ENCODE measurements at places on chromosomes 13 and 19.

DNA sequence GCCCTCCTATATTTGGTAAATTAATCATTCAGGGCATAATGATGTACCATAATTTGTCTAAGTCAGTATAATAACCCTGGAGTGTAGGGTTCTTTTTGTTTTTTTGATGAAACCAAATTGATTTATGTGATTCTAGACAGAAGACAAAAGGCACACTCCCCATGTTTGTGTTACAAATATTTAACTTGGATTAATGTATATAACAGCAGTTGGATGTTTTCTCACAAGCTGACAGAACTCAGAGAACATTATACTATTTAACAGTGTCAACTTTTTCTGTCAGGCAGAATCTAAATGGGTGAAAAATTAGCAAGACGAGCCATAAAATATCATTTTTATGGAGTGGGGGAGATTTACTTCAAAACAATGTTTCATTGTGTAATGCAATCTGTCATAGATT lies 15.2 kb downstream of the CBY2 start:
- no peak for DNase-seq

DNA sequence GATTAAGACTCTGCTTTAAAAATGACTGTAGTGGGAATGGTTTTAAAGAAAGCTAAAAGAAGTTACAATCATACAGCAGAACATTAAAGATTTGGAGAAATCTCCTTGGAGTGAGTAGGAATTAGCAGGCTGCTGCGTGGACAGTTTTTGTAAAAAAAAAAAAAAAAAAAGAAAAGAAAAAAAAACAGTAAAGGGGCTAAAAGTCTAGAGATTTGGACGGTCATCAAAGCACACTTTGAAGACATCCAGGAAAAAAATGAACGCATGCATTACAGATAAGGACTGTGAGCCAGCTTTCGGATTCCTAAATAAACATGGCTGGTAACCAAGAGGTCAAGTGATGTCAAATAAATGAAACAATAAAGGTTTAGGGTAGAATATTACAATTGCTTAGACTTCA lies 1700.6 kb downstream of the PCDH9 start:
- no peak for DNase-seq

DNA sequence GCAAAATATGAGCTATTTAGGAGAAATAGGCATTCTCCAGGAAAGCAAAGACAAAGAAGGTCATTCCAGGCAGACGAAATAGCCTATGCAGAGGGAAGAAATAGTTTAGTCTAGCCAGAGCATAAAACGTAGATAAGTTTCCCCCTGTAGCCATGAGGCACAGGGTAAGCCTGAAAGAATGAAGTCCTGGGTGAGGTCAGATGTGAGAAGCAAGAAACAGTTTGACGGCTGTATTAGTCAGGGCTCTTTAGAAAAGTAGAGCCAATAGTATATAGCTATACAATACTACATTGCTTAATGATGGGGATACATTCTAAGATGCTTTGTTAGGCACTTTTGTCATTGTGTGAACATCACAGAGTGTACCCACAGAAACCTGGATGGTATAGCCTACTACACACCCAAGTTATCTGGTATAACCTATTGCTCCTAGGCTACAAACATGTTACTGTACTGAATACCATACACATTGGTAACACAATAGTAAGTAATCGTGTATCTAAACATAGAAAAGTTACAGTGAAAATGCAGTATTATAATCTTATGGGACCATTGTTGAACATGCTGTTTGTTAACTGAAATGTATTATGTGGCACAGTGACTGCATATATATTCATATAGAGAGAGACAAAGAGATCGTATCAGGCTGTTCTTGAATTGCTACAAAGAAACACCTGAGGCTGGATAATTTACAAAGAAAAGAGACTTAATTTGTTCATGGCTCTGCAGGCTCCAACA lies 59.3 kb upstream of the WDFY2 start:
- DNase-seq: no peak

GRCh38 chr19:10293637-10294367 lies 4.0 kb downstream of the ICAM5 start:
- DNase-seq: no peak

DNA sequence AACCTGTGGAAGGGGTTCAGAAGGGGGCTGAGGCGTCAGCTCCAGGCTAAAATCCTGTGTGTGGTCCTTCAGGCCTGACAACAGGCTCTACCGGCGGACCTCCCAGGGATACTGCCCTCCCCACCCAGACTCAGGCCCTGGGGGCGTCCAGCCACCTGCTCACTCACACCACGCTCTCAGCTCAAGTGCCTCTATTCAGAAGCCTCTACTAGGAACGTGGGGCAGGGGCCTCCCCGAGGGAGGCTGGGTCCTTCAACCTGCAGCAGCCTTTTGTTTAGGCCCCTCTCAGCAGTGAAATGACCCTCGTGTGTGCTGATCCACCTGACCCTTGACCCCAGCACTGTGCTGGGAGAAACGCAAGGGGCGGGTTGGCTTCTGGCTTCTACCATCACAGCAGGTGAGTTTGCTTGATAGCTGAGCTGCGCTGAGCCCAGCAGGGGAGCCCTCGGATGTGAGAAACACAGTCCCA lies 10.6 kb downstream of the PLPP2 start:
- no peak for DNase-seq

DNA sequence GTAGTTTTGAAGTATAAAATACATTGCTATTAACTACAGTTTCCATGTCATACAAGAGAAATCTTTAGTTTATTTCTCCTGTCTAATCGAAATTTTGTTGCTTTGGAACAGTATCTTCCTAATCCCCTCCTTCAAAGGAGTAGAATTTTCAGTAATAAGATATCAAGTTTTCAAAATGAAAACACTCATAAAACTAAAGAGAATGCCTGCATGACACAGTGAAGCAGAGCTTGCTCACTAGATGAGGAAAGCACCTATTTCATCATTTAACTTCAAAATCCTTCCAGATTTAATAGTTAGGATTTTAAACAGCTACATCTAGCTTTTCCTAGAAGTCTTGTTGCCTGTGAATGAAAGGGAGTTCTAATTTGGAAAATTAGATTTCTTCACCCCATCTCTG lies 80.8 kb downstream of the TNFSF11 start:
- DNase-seq: no peak

GRCh38 chr19:1407528-1408299 lies at the start of gene DAZAP1:
TSS of gene DAZAP1 (plus strand) at chr19:1407586. CDS start at chr19:1407774, 188 bp downstream.
- peak; percentile 48 for DNase-seq

- no peak for DNase-seq
These were observed 139.6 kb downstream of the CACNA1A start for GRCh38 chr19:13366529-13367143.

- DNase-seq: no peak
These were observed 23.0 kb upstream of the LAMP1 start for GRCh38 chr13:113273851-113274590.

GRCh38 chr19:29278716-29279115 lies 65.8 kb upstream of the UQCRFS1 start:
- DNase-seq: no peak

DNA sequence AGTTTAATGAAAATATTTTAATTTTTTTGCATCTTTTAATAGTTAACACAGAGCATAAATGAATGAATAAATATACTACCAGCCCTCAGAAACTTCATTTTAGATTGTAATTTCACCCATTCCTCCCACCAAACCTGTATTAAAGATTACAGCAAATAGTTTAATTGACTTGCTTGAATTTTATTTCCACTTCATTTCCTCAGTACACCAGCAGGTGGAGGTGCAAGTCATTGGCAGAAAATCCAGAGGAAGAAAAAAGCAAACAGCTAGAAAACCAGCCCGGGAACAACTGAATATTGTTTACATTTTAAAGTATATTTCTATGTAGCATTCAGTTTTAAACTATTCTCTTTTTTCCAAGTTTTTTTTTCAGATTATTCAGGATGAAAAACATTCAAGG lies 177.8 kb downstream of the OLFM4 start:
- no peak for DNase-seq

DNA sequence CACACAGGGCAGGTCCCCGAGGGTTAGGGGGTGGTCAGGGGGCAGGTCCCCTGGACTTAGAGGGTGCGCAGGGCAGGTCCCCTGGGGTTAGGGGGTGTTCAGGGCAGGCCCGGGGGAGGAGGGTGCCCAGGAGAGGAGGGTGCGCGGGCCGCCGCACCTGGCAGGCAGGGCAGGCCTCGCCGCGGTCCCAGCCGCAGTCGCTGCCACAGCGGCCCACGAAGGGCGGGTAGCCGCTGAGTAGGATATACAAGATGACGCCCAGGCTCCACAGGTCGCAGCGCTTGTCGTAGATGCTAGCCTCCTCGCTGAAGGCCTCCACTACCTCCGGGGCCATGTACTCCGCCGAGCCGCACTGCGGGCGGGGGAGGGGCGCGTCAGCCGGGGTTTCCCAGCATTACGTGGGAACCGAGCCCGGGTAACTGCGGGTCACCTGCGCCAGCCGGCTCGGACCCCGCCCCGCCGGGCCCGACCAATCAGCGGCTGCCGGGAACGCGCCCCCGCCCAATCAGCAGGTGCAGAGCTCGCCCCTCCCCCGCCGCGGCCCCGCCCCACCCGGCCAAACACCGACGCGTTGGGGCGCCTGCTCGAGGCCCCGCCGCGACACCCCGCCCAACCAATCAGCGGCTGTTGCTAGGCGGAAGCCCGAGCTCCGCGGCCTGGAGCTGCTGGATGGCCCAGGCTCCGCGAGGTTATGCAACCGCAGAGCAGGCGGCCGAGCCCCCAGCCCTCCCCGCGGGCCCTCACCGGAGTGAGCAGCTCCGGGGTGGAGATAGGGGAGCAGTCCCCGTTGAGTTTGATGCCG lies 9.2 kb downstream of the MKNK2 start:
- peak; percentile 100 for DNase-seq

- no peak for DNase-seq
These were observed 349 bp downstream of the ZNF98 start for GRCh38 chr19:22421797-22422196.

DNA sequence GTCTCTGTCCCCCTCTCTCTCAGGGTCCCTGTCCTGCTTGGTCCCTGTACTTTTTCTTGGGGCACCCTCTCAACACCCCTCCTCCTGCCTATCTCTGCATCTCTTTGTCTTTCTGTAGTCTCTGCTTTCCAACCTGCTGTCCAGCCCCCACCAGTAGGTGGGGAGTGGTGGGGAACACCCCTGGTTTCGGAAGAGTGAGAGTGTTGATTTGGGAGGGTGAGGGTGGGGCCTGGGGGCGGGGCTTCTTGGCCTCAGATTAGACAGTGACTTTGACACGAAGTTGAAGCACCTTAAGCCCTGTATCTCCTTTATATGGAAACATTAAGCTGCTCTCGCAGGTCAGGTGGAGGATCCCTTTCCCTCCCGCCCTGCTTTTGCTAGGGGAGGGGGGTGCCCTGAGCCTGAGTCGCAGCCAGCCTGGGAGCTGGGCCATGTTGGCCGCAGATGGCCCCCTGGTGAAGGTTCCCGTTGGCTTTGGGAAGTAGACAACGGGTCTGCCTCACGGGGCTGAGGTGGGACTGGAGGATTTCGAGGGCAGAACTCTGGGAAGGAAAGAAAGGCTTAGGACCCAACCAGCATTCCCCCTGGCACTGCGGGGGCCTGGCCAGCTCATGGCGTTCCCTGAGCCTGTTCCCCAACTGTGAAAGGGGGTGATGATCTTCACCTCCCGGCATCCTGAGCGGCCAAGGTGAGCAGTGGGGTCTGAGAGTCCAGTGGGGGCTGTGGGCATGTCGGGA lies at the start of gene KCNJ14:
Gene KCNJ14 (plus strand): TSS at position 404 of the 737 bp plus-strand sequence. CDS start 6,151 bp downstream, outside the sequence.
- DNase-seq: no peak

DNA sequence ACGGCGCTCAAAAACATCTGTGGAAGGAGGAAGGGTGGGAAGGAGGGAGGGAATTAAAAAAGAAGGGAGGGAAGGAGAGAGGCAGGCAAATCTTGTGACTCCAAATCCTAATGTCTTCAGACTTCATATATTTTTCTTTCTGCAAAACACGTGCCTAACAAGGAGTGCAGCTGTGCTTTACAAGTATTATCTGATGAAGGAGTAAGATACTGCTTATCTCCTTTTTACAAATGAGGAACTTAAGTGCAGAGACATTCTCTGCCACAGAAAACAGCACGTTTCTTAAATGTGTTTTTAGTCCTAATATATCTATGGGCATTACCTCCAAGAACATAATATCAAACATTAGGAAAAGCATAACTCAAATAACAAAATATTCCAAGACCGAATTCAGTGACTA lies 6.5 kb downstream of the FLT3 start:
- DNase-seq: no peak

GRCh38 chr13:41847216-41847615 lies 113.7 kb downstream of the VWA8 start:
- DNase-seq: no peak

DNA sequence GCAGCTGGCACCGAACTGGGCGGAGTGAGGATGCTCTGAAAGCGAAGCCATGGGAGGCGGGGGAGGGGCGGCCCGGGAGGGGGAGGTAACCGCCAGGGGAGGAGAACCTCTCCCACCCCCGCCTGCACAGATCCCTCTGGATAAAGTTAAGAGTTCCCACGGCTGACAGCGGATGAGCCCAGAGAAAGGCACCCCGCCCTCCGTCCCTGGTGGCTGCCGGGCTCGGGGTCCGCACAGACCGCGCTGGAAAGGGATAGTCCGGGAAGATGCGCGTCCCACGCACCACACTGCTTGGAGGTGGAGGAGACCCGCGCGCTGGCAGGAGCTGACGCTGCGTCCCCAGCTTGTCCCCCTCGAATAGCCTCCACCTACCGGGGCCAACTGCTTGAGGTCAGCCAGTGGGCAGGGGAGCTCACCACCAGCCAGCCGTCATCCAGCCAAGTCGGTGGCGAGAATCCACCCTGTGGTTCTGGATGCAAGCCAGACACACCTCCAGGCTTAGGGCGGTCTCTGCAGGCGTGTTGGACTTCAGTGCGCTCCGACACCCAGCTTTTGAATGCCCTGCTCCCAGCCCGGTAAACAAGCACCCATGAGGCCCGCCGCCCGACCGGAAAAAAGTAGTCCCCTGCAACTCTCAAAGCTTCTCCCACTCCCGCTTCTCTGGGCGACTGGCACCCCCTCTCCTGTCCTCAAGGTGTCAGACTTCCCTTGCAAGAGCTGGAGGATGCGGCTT lies at the start of gene TRPC4:
Gene TRPC4 (minus strand): TSS at position 17 of the 733 bp plus-strand sequence. CDS start 86,439 bp downstream, outside the sequence.
- peak; percentile 14 for DNase-seq

DNA sequence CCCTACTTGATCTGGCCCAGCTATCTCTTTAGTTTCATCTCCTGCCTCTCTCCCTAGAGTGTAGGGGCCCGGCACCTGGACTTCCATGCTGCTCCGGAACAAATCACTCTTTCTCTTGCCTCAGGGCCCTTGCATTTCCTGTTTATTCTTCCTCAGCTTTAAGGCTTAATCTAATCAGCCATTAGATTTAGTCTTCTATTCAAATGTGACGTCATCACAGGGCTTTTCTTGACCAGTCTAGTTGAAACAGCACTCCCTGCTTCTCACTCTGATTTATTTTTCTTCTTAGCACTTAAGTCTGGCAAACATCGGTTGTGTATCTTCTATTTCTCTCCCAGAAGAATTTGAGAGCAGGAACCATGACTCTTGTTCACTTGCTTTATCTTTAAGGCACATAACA lies 564.1 kb downstream of the EFNB2 start:
- no peak for DNase-seq

GRCh38 chr19:3412066-3412465 lies 45.7 kb downstream of the NFIC start:
- DNase-seq: no peak

Measured in stimulated activated CD4-positive, alpha-beta T cell treated with anti-CD3 and anti-CD28 coated beads, Interleukin-15, amount 100 ng/mL, for 24 hours (primary cell).